ENCODE measurements at places on chromosomes 4 and X.
A peak's percentile ranks its signal among the peaks of the same experiment; 100 is the strongest.

DNA sequence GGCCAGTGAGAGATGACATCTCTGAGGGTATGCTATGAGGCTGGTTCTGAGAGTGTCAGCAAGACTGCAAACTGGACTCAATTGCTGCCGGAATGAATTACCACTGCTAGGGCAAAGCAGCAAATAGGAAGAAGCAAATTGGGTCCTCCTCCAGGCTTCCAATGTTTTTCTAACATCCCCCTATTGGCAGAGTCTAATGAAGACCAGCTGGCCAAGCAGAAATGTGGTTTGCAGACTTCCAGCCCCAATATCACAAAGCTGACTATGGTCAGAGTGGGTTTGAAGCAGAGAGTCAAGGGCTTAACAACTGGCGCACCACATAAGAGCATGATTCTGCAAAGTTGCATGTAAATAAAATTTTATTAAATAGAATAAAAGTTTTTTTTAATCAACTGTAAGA lies 225.4 kb upstream of the GLRA2 start:
- DNase-seq, result no peak

DNA sequence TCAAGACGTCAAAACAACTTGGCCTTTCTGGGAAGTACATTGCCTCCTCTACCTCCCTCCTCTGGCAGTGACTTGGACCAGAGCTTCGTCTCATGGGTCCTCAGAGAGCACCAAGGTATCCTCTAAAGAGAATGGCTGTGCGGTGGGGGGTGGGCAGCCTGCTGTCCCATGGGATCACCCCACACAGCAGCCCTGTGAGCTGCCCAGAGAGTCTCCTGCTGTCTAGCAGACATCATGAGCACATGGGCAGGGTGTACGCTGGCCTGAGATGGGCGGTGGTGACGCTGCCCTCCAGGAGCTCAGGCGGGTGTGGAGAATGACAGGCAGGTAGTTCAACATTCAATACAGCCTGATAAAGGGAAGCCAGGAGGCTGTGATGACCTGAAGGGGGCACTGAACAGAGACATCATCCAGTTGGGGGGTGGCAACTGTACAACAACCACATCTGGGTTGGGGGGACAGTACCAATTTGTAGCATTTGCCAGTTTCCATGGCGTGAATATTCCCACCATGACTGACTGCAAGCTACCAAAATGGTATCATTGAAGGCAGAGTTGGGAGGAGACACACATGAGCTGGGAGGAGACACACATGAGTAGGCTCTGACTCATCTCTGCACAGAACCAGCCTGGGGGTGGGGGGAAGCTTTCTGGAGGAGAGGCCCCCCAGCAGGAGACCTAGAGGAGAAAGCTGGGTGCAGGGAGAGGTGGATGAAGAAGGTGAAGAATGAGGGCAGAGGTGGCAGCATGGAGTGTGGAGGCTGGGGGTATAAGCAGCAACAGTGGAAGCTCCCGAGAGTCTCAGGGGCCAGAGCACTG lies 35.9 kb downstream of the C4orf50 start:
- no peak for DNase-seq

DNA sequence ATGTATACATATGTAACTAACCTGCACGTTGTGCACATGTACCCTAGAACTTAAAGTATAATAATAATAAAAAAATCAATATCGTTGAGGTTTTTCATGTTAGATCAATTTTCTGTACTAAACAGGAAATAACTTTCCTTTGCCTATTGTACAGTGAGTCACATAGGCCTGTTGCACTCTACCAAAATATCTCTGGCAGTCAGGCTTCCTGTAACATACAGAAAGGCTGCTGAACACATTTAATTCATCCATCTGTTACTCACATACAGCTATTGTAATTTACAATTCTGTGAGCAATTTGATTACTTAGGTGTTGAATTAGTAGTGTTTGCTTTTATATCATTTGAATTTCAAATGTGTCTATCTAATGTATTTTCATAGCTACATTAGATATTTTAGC lies 427.8 kb downstream of the TMA16 start:
- DNase-seq, result no peak

DNA sequence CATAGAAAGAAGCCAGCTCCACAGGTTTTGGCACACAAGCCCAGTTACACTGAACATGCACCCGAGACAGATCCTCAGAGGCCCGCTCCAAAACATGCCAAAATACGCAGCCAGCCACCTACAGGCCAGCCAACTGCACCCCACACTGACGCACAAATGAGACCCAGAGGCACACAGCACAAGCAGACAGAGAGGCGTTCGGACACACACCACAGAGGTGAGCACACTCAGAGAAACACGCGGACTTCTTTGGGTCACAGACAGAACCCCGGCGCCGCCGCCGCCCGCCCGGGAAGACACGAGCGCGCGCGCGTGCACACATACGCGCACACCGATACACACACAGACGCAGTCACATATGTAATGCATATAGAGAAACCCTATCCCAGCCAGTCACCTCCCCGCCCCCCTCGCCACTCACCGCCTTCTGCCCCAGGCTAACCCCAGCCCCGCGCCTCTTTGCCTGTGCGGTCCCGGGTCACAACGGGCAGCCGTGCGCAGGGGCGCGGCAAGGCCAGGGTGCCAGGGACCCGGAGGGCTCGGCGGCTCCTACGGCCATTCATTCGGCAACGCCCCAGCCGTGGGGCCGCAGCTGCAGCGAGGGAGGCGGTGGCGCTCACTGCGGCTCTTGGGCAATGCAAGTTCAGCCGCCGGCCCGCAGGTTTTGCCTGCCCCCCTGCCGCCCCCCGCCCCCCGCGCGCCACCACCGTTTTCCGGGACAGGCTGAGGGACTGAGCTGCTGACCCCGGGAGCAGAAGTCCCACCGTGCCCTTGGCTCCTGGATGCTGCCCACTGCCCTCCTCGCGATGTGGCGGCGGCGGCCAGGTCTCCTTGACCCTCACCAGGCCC lies 553 bp downstream of the SEPTIN6 start:
- peak; percentile 21 for DNase-seq

GRCh38 chr4:175705407-175705806 lies 106.7 kb downstream of the GPM6A start:
- DNase-seq, result peak; percentile 65

- peak; percentile 86 for DNase-seq
These were observed at the start of gene AFF2 for GRCh38 chrX:148500423-148501385. AFF2 (plus strand) TSS chrX:148500617; CDS start chrX:148501098, 481 bp downstream.

GRCh38 chrX:110218591-110218990 lies 99.3 kb downstream of the AMMECR1 start:
- DNase-seq, result no peak

DNA sequence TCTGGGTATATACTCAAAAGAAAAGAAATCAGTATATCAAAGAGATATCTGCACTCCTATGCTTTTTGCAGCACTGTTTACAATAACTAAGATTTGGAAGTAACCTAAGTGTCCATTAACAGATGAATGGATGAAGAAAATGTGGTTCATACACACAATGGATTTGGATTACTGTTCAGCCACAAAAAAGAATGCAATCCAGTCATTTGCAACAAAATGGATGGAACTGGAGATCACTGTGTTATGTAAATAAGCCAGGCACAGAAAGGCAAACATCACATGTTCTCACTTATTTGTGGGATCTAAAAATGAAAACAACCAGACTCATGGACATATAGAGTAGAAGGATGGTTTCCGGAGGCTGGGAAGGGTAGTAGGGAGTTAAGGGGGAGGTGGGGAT lies 17.6 kb upstream of the NXT2 start:
- DNase-seq, result no peak

DNA sequence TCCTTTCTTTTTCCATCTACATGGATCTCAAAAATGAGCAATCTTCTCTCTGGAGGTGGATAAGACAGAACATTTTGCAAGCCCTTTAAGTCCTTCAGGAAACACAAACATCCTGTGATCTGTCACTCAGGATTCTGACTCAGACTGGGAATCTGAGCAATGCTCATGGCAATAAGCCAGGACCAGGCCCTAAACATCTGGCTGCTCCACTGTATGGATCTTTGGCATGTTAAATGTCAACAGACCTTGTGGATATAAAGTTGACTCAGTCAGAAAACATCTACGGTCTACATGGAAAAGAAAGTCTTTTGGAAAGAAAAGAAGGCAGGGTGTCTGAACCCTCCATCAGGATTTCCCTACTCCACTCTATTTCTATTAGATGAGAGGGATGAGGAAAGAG lies 17.8 kb upstream of the CHIC2 start:
- no peak for DNase-seq

DNA sequence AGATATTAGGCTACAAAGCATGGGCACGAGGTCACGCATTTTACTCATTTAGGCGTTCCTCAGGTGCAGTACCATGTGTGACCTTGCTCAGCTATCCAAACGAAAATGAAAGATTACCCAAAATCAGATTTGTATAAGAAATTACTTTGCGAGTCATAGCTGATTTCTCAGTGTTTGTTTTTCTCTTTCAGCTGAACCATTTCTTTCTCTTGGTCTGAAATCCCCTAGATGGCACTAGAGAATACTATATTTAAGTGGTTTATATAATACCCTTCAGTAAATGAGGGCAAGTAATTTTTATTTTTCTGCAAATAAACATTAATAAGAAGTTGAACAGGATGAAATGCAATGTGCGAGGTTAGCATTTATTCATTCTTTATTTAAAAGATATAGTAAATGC lies 496.6 kb downstream of the STIM2 start:
- DNase-seq, result no peak

DNA sequence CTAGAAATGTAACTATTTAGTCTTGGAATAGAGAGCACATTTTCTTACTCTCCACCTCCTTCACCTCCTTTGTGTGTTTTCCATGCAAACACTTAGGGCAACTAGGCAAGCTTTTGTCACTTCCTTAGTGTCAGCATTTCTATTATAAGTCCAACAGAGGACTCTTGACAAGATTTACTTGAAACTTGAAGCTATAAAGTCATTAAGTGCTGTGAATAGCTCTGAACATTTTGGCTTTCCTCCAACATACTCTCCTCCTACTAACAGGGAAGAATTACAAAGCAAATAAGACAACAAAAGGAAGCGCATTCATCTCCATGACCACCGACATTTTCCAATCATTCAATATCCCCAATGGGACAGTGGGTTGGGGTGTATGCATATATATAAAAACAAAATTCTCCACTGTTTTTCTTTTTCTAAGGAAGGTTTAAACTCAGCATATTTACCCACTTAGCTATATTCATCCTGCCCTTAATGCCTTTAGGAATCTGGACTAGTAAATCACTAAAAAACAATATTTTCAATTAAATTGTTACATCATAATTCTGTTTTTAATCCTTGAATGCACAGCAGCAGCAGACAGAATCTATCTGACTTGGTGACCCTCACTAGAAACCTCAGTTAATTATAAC lies 264.6 kb downstream of the SNCA start:
- DNase-seq, result peak; percentile 89

DNA sequence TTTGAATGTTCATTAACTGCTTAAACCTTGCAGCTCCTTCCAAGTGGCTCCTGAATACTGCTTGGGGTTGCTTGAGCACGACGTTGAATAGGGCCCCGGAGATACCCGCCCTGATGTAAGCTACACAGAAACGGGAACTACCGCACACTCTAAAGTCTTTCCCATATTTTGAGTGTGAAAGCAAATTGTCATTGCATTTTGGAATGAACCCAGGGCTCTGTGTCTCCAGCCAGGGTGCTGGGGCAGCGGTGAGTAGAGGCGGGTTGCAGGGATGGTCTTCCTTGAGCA lies 59.4 kb upstream of the HELT start:
- DNase-seq, result no peak

DNA sequence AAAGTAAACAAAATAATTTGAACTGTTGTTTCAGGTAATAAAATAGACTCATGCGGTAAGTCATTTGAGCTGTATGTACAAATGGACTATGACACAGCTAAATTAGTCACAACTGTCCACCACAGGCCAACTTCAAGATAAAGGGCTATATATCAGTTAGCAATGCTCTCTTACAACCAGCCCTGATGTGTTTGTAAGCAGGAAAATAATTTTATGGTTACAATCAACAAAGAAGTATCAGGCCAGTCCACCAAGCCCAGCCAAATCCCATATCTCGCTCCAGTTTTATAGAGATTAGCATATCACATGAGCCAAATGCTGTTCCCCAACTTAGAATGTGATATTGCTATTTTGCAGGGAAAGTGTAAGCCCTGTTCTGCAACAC lies 511 bp upstream of the DUSP21 start:
- DNase-seq, result no peak

- DNase-seq, result no peak
These were observed 587.9 kb downstream of the TLL1 start for GRCh38 chr4:166460769-166461550.

GRCh38 chrX:39516427-39516841 lies 581.3 kb downstream of the BCOR start:
- DNase-seq, result no peak

DNA sequence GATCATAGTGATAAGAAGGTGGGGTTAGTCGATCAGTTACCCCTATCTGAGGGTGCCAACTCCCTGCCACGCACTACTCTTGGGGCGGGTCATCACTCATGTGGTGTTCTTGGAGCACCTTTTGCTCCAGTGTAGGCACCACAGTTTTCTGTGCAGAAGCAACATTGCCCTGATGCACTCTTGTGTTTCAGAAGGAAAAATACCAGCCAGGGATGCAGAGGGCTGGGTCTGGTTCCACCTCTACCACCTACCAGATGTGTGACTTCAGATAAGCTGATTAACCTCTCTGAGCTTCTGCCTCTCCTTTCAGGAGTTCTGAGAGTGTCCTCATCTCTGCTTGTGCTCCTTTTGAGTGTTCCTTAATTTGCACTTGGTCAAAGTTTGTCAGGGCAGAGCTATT lies 29.9 kb upstream of the PROM1 start:
- no peak for DNase-seq

- no peak for DNase-seq
These were observed 107.5 kb downstream of the GABRG1 start for GRCh38 chr4:46016306-46016705.

DNA sequence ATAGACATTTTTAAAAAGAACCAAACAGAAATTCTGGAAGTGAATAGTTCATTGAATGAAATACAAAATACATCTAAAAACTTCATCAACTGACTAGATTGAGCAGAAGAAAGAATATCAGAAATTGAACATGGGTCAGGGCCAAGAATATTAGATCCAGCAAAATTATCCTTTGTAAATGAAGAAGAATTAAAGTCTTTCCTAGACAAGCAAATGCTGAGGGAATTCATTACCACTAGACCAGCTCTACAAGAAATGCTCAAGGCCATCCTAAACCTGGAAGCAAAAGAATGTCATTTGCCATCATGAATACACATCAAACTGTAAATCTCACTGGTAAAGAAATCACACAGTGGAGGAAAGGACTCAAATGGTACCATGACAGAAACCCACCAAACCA lies 72.7 kb upstream of the RPL34 start:
- DNase-seq, result no peak

- DNase-seq, result no peak
These were observed 38.4 kb upstream of the PJA1 start for GRCh38 chrX:69203638-69204037.

- no peak for DNase-seq
These were observed 159.8 kb upstream of the JADE1 start for GRCh38 chr4:128649575-128650205.

All from NCI-H1105 treated with DMSO at 0.1 percent for 48 hours (cell line).